Effector CD8-positive, alpha-beta T cell (primary cell): ENCODE measurements at places on chromosomes 4 and X.

DNA sequence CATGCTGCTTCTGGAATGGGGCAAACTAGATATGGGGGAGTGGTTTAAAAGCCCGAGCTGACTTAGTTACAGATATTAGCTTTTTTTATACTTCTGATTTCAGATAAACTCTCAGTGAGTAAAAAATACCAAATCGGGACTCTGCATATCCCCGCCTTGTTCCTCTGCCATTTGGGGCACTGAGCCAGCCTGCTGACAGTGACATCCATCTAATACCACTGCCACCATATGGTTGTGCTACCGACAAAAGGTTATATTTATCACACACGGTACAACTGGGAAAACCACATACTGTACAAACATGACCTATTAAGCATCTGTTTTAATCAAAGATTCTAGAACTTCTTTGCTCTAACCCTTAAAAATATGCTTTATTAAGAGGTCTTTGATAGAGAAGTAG is 78.7 kb downstream of the GALNT7 start:
- DNase-seq, result no peak

GRCh38 chr4:56410247-56411062 is 23.2 kb upstream of the AASDH start:
- no peak for DNase-seq

GRCh38 chr4:190015538-190016368 is 11.3 kb downstream of the FRG2 start:
- no peak for DNase-seq

- no peak for DNase-seq
Observed at GRCh38 chrX:103615781-103616371, 8.1 kb downstream of the TCEAL3 start.

DNA sequence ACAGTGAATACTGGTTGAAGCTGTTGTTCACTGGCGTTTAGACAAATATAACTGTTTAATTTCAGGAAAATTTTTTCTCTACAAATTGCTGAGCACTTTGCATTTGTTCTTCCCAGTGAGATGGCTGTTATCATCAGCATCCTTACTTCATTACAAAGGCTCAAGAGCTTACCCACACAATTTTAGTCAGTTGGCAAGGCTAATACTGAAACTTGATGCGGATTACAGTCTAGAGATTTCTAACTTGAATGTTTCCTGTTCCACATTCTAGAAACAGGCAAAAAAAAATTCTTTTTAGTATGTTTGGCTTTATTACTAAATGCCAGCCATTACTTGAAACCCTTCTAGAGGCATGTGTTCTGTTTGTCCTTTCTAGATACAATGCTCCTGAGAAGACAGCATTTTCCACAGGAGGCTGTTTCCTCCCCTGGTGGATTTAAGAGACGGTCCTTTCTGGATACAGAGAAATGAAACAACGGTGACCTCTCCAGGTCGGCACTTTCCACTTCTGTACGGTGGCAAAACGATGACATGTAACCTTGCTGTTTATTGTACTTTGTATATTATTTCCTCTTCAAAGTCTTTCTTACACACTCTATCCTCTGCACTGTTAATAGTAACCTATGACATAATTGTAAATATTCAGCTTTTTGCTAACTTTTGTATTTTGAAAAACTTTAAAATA is 80.9 kb downstream of the RFC1 start:
- no peak for DNase-seq
